ENCODE measurements at places on chromosomes 7 and 10. TPM values are rescaled to one million over a fixed set of nuclear protein-coding genes. Genes with fewer than 3 reads are reported as not detected.

The OR9A2 gene
- total RNA-seq, result not detected

DNA sequence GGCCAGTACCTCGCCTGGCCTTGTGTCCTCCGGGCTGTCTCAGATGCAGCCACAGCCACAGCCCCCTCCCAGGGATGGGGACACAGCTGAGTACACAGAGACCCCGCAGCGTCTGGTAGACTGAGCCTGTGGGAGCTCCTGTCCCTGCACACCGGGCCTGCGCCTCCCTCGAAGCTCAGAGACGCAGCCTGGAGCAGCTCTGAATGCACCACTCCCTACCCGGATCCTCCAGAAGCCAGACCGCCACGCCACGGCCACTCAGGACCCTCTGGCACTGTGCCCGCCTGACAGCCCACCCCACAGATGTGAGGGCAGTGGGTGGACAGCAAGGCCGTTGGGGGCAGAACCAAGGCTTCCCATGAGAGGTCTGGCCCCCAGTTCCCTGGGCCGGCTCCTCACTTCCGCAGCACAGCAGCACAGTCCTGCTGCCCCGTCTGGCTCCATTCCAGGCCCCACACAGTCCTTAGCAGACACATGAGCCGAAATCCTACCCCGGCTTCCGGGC is 40.8 kb downstream of the PAPOLB start:
- no peak for DNase-seq

GRCh38 chr7:134029-134428 is 58.3 kb upstream of the FAM20C start:
- DNase-seq, result no peak

DNA sequence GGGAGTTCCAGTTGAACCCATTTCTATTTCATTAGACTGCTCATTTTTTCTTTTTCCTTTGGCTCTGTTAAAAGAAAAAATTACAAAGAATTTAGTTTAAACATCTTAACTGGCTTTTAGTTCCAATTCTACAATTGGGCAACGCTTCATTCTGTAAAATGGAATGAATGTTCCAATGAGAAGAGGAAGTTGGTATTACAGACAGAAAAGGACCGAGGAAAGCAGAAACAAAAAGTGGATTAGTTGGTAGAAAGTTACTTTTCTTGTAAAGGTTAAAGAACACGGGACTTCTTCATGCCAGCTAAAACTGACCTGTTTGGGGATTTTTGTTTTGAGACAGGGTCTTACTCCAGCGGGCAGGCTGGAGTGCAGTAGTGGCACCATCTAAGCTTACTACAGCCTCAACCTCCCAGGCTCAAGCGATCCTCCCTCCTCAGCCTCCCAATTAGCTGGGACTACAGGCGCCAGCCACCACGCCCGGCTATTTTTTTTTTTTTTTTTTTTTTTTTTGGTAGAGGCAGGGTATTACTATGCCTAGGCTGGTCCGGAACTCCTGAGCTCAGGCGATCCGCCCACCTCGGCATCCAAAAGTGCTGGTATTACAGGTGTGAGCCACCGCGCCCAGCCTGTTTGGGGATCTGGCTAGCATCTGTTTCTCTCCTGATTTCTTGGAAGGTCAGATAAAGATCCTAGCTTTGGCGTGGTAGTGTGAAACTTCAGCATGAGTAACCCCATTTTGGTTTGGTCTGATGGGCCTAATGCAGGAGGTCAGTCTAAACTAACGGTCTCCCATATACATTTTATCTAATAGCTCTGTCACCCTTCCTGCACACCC is 1.3 kb upstream of the VDAC2 start:
- DNase-seq, result no peak

GRCh38 chr7:43139137-43139536 is 26.7 kb downstream of the HECW1 start:
- no peak for DNase-seq

DNA sequence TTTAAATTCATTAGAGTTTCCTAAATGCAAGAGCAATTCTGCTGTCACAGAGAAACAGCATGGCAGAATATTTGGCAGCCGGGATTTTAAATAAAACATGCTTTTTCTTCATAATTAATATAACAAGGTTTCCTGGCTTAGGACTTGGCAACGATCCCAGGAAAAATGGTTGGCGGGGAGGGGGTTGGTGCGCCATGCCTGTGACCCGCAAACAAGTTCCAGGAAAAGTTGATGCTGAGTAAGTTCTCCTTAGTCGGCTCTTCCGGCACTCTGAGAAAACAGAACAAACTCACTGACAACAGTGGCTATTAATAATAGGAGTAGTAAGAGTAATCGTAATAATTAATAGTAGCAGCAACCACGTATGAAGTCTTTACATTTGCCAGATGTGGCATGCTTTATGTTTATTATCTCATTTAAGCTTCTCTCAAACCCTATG is 4.6 kb downstream of the HABP2 start:
- no peak for DNase-seq

- no peak for DNase-seq
These were observed 7.8 kb upstream of the LRRC27 start for GRCh38 chr10:132324186-132324585.

- no peak for DNase-seq
These were observed 3.5 kb upstream of the CCDC126 start for GRCh38 chr7:23593706-23594105.

Measured in HFFc6 (cell line).